ENCODE measurements at places on chromosomes 6 and 20.
A peak's percentile ranks its signal among the peaks of the same experiment; 100 is the strongest.

DNA sequence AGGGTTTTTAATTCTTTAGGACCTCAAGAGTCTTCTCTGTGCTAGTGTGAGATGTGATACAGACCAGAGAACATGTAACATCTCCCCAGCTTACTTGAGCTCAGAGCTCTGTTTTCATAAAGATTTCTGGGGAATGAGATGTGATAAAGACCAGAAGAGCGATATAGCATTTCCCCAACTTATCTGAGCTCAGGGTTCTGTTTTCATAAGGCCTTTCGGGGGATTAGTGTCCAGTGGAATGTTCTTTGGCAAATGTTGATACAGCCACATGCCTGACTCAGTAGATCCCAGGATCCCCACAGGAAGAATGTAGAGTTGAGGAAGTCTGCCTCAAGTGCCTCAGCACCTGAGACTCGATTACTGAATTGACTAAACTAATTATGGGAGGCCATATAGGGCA lies 18.7 kb upstream of the TOP1 start:
- peak; percentile 69 for DNase-seq

GRCh38 chr6:138307816-138308730 lies 69.6 kb upstream of the SMIM28 start:
- no peak for DNase-seq

GRCh38 chr6:54695815-54696214 lies 150.8 kb upstream of the FAM83B start:
- no peak for DNase-seq

DNA sequence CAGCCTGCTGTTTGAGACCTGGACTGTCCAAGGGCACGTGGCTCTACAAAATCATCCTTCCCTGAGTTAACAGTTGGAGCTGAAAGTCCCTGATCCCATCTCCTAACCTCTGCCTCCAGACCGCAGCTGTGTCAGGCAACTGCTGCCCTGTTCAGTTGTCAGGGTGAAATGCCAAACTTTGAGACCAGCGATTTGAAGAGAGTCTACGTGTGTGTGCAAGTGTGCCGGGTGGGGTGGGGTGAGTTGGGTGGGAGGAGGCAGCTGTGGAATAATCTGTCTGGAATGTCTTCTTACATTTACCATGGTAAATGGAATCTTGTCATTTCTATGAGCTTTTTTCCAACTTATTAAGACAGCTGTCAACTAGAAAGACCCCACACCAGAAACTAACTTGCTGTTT lies 81.0 kb upstream of the FAM8A1 start:
- peak; percentile 53 for DNase-seq

All from IMR-90 (cell line).